ENCODE measurements at places on chromosomes 2 and 18.

DNA sequence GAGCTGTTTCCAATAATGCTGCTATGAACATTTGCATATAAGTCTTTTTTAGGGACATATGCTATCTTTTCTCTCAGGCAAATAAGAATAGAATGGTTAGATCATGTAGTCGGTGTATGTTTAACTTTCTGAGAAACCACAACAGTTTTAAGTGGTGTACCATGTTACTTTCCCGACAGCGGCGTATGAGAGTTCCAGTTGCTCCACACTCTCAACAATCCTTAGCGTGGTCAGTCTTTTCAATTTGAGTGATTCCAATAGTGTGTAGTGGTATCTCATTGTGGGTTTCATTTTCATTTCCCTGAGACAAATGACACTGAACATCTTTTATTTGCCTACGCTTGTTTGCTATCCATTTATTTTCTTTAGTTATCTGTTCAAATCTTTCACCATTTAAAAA is 149.5 kb downstream of the ACOXL start:
- DNase-seq, result peak; percentile 81

DNA sequence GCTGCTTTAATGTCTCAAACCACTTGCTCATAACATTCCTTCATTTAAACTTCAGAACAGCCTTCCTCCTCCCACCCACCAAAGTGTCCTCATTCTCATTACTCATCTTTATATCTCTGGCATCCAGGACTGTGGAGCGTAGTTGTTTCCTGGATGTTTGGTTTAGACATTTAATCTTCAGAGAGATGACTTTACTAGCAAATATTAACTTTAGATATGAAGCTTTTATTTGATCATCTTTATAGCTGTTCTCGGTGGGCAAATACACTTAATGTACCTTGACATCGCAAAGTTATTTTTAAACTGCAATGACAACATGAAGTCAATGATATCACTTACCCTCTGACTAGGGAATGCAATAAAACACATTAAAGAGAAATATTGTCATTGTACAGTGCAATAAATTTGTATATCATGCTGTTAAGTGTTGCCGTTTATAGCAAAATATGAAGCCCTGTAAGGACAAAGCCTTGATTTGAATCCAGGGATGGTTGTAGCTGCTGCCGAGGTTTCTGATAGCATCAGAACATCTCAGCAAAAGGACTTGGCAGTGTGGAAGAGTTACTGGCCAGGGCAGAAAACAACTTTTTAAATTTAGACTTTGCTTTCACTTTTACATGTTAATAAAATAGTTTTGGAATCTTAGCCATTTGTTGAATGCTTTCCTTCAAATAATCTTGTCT is 4.6 kb upstream of the LAMA3 start:
- DNase-seq, result no peak

DNA sequence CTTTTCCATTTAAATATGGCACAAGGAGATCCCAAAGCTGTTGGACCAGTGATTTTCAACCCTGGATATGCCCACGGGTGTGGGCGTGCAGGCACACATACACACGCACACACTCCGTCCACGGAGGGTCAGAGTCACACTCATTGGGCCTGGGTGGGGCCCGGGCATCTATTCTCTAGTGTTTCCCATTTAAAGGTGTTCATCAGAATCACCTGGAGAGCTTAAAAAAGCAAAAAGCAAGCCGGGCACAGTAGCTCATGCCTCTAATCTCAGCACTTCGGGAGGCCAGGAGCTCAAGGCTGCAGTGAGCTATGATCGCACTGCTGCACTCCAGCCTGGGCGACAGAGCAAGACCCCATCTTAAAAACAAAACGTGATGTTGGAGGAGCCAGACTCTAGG is 329.0 kb downstream of the GBX2 start:
- DNase-seq, result no peak

GRCh38 chr2:237629739-237630138 is 2.4 kb downstream of the LRRFIP1 start:
- DNase-seq, result no peak

DNA sequence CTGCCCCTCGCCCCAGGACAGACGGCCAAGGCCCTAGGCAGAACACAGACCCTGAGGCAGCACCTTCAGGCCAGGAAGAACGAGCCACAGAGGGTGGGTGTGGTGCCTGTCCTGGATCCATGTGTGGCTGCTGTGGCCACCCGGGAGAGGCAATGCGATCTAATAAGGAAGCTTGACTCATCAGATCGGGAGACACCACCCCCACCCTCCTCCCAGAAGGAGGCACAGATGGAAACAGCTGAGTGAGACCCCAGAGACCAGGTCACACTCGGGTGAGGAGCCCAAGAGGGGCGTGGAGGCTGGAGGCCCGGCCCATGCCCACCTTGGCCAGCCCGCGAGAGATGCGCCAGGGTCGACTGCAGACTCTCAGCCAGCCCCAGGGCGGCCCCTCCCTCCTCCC is 20.3 kb downstream of the KCNG2 start:
- DNase-seq, result no peak

DNA sequence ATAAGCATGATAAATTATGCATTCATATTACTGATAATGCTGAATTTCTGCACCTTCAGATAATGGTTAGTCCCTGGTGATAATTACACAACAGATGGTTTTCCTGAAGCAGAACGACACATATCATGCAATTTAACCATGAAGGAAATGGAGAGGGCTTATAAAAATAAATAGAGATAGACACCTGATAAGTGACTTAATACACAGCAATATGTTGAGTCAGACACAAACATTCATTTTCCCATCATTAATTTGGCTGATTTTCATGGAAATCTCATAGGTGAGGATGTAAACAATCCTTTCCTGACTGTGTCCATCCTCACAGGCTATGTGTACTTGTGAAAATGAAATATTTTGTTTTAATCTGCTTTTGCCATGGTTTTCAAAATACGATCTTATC is 36.9 kb upstream of the DSEL start:
- no peak for DNase-seq

GRCh38 chr18:29326214-29326613 is 1149.3 kb upstream of the CDH2 start:
- no peak for DNase-seq

- no peak for DNase-seq
Measured at GRCh38 chr2:148888003-148888501, 13.0 kb downstream of the KIF5C start.

DNA sequence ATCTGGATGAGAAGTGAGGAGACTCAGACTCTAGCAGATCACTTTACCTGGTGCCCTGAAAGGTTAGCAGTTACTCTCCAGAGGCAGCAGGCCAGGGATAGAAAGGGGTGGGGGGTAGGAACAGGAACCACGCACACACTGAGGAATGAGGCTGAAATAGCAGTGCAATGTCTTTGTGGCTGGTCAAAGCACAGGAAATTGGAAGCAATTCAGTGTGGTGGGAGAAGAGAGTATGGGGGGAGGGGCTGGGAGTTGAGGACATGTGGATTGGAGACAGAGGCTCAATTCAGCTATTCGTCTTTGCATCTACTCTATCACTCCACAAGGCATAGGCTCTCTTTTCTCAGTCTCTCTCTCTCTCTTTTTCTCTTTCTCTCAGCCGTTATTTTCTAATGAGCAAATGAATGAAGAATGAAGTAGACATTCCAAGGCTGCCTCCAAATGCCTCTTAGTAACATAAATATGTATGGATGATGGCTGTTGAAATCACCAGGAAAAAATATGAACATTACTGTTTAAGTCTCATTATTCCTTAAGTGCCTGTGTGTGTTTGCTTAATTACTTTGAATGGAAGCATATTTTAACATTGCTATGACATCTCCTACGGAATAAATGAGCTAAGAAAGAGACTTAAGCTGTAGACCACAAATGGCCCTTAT is 979.4 kb downstream of the TSN start:
- DNase-seq, result no peak

GRCh38 chr2:41026613-41027012 is 574.7 kb upstream of the SLC8A1 start:
- no peak for DNase-seq

GRCh38 chr2:158760887-158761286 is 34.2 kb upstream of the DAPL1 start:
- DNase-seq, result no peak

DNA sequence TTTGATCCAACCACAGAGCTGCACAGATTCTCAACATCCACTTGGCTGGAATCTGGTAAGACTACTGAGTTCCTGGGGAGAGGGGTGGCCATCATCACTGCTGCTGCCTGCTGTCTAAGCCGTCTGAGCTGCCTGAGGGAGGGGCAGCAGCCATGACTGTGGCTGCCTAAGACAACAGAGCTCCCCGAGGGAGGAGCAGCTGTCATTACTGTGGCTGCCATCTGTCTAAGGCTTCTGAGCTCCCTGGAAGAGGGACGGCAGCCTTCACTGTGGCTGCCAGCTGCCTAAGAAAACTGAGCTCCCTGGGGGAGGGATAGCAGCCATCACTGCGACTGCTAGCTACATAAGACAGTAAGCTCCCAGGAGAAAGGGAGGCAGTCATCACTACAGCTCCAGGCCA is 584.4 kb downstream of the NR4A2 start:
- no peak for DNase-seq

DNA sequence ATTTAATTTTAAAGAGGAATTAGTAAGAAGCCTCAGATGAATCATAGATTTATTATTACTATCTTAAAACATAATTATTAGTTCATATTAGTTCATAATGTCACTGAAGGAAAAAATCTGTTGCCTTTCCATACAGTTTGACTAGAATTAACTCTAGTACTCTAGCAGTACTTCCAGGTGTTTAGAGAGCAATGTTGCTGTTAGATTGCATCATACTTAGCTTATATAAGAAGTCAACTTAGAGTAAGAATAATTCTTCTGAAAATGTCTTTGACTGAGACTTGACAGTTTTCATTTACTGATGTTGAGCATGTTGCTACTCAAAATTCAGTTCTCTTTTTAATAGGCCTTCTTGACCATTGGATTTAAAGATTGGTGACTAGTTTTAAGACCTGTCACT is 4.7 kb downstream of the RAB3GAP1 start:
- DNase-seq, result no peak

Measured in GM12865 (cell line).